ENCODE measurements at places on chromosomes 3 and 15. TPM values are rescaled to one million over a fixed set of nuclear protein-coding genes. Genes with fewer than 3 reads are reported as not detected.

The SCAP gene
- total RNA-seq: 75.0 TPM

The KY gene
- 3.5 TPM for total RNA-seq

The WNT5A gene
- total RNA-seq: 80.7 TPM

The PATL2 gene
- total RNA-seq: 0.33 TPM

The MAP4 gene
- 171 TPM for total RNA-seq

The CAPN3 gene
- total RNA-seq: 1.6 TPM

The PLA2G4F gene
- total RNA-seq: not detected
